ENCODE measurements at places on chromosomes 12 and 14.

DNA sequence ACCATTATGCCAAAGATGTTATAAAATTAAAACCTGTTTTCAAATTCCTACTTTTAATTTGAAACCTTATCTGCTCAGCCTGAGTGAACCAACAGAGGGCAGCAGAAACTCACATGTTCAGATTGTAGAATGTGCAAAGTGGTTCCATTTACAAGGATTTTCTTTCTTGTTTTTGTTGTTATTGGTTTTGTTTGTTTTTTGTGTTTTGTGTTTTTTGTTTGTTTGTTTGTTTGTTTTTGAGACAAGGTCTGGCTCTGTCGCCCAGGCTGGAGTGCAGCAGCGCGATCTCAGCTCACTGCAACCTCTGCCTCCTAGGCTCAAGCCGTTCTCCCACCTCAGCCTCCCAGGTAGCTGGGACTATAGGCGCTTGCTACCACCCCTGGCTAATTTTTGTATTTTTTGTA, 22.8 kb upstream of the GARIN2 start:
- peak; percentile 43 for DNase-seq

DNA sequence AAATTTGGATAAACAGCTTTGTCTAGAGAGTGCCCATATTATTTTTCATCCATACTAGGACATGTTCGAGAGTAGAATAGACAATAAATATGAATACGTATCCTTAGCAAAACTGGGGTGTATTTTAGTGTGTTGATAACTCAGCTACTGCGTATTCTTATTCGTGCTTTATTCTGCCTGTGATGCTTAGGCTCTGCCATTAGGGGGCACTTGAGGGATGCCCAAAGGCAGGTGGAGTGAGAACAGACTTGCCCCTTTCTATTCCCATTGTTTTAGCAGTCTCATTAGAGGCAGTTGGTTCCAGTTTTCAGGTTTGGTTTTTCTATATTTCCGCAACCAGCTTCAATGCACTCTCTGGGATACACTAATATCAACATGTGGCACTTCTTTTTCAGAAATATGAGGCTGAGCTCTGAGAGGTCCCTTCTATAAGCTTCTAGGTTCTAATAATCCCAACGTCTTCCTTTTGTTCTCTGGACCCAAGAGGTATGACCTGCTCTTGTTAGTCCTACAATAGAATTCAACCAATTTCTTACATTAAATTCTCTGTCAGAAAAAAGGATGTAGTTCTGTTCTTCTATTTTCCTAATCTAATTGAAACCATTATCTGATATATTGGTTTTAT, 985.7 kb upstream of the FBXO33 start:
- no peak for DNase-seq

DNA sequence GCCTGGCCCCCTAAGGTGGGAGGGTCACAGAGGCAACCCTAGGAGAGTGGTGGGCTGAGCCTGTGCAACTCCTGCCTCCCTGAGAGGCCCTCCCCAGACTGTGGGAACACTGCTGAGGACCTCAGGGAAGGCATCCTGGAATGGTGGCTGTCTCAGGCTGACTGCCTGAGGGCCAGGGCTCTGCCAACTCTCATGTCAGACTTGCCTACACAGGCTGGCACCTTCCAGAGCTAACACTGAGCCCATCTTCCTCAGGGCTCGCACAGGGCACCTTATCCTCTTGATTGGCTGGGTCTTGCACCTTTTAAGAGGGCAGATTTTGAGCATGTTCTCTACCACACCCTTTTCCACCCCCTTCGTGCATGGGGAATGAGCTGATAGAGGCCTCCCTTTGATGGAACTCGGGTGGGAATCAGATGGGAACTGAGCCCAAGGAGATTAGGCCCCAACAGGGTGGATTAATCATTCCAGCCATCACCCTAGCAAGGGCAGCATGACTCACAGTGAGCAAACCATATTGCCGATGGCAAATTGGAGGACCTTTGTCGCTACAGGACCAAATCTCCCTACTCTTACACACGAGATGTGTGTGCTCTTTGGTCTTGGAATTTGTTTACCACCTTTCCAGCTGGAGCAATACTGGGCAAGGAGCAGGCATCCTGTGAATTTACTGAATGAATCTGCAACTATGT, 702.8 kb downstream of the VRK1 start:
- DNase-seq, result no peak

DNA sequence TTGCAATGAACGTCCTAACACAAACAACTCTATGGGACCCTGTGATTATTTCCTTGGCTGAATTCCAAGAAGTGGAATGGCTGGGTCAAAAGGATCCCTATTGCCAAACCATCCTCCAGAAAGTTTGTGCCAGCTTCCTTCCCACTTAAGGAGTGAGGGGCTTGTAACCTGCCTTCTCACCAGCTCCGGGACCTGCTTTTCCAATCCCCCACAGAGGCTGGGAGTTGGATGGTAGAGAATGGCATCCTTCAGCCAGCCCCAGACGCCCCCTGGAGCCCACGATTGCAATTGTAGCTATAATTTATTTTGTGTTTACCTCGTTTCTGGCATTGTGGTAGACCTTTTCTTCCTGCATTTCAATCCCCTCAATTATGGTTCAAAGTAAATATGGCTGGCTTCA, 9.7 kb upstream of the ZDHHC22 start:
- peak; percentile 14 for DNase-seq

GRCh38 chr12:91178139-91178561, 4.5 kb downstream of the DCN start:
- DNase-seq, result no peak

DNA sequence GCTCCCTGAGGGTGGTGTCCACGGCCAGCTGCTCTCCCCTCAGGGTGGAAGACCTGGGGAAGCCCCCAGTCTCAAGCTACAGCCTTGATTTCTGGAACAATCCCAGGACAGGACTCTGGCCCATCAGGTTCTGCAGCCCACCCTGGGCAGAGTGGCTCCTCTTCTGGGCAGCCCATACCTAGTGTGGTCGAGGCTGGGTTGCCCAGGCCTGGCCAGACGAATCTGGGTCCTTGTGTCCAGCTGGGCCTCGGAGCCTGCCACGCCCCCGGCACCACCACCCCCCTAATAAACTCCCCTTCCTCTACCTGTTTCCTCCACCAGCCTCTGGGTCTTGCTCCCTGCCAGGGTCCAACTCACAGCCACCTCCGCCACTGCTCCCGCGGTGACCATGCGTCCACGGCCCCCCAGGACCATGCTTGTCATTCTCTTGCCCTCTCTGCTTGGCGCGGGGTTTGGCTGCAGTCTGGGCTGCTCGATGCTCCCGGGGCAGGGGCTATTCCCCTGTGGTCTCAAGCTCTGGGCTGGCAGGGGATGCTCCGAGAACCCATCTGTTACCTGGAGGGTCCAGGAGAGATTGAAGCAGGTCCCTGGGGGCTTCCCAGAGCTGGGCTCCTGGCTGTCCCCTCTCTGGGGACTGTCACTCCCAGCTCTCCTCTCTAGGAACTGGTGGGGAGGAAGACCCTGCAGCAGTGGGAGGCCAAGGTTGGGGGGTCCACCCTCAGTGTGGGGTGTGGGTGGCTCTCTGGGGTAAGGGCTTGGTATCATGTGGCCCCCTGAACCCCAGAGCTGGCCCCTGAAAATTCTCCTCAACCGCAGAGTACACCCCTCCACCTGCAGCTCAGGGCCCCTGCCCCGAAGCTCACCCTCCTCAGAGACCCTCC, 8.7 kb upstream of the GPR132 start:
- no peak for DNase-seq

- DNase-seq, result no peak
Observed at GRCh38 chr14:68295316-68295816, 475.8 kb downstream of the RAD51B start.
